ENCODE measurements at places on chromosomes 3 and 15.

DNA sequence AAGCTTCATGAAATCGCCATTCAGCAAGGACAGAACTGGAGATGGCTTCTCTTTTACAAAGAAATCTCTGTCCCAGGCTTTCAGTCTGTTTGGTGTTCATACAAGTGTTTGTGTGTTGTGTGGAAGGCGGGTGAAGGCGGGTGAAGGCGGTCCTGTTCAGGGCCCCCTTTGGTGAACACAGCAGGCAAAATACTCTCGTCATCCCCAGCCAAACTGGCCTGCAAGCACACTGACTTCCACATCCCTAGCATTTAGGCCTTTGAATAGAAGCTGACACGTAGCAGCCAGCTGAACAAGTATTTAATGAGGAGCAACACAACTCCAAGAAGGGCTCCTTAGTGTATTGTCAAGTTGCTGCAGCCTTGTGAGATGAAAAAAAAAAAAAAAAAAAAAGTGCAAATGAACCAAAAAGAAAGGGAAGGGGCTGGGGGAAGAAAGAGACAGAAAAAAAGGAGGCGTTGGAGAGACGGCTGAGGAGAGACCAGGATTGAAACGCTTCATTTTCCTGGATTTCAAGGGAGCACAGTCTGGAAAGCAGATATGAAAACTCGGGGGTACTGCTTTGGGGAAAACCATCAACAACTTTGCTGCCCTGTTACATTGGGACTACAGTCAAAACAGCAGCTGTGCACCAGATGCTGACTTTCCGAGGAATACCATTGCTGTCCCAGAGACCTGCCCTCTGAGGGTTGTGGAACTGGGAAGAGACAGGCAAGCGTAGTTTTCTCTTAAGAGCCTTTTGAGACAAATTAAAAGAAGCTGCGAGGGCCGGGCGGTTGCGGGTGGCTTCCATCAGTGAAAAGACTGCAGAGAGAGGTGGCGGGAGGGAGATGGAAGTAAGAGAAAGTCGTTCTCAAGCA lies 74.6 kb downstream of the TGFBR2 start:
- DNase-seq: no peak

GRCh38 chr3:170296703-170297102 lies 60.8 kb upstream of the SKIL start:
- no peak for DNase-seq

DNA sequence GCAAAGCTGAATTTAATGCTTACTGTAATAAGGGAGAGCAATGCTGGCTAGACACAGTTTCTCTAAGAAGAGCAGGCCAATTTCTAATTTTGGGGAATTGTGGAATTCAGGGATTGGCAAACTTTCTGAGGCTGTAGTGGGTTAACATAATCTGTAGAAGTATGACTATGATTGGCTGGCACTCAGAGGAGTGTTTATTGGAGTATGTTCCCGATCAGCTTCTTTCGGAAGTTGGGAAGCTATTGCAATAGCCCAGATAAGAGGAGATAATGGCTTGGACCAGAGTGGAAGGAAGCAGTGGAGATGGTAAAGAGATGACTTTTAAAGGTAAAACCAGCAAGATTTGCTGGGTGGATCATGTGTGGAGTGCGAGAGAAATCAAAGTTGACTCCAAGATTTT lies 19.4 kb downstream of the TMOD3 start:
- DNase-seq: no peak

DNA sequence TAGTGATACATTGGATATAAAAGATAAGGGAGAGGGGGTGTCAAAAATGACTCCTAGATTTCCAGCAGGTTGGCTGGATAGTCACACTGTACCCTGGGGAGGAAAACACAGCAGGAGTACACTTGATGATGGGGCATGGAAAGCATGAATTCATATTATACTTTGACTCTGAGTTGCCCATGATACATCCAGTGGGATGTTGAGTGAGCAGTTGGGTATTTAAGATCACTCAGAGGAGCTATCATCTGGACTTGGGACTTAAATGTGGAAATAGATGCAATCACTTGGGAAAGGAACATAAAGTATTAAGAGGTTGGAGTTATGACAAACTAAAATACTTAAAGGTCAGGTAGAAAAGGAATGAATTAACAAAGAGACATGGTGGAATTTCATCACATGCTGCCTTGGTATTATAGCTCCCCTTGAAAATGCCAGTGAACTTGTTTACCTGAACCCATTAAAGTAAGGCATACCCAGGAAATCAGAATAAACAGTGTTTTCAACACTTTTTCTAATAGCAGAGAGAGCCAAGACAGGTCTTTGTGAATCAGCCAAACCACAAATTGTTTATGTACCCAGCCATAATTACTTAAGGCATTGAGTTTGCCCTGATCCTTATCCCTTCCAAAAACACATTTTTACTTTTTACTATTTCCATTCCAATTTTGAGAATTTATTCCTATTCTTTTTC lies 49.9 kb upstream of the ABI3BP start:
- DNase-seq: no peak

GRCh38 chr3:69014022-69014580 lies 617 bp upstream of the EOGT start:
- DNase-seq: no peak

- DNase-seq: no peak
Measured at GRCh38 chr3:99659032-99659431, 20.6 kb downstream of the COL8A1 start.

- no peak for DNase-seq
Measured at GRCh38 chr15:52180196-52180835, 10.9 kb downstream of the GNB5 start.

- DNase-seq: no peak
Measured at GRCh38 chr3:119697394-119697793, 5.4 kb upstream of the CFAP91 start.

DNA sequence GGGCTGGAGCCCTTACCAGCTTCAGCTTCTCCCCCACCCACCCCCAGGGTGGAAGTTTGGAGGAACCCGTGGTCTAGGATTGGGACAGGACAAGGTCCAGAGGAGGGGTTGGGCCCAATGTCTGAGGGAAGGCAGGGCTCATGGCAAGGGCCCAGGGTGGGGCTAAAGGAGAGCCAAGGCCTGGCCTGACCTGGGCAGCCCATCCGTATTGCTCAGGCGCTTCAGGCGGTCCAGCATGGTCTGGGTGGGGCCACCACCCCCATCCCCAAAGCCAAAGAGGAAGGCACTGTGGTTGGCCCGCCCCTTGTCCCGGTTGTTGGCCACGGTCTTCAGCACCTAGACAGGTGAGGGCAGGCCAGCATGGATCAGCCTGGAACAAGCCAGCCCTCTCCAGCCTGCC lies 7.6 kb downstream of the MAN2C1 start:
- DNase-seq: no peak

- no peak for DNase-seq
Measured at GRCh38 chr3:113243846-113244245, 32.5 kb downstream of the BOC start.

- DNase-seq: no peak
Measured at GRCh38 chr3:197392961-197393360, 94.5 kb upstream of the DLG1 start.

DNA sequence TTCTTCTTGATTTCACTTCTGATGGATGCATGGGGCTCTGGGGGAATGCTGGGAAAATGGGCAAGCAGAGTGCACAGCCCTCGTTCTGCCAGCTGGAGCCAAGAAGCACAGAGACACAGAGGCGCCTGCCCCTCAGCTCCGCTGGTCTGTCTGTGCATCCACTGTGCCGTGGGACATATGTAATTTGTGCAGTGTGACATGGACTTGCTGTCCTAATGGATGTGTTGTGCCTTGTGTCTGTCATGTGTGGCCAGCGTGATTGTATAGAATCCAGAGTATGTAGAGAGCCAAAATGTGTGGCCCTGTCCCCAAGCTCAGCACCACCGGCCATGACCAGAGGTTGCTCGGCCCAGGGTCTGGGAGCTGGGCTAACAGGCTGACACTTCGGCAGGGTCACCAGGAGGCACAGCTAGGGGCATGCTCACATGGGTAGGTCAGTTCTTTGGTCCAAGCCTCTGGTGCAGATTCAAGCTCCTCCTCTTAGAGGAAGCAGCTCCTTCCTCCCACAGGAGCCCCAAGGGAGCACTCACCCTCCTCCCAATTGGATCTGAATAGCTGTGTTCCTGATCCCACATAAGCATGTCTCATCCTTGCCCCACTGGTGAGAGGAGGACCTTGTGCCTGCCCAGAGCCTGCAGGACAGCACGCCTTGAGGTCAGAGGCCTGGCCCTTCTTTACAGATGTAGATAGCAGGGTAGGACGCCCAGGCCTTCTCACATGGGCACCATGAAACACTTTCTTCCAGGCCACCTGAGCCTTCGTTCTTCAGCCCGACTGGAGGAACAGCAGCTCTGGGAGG lies 100.8 kb upstream of the ABHD17C start:
- DNase-seq: no peak

- DNase-seq: no peak
Measured at GRCh38 chr15:83292317-83292716, 7.9 kb upstream of the BNC1 start.

GRCh38 chr15:69974321-69974720 lies 123.4 kb downstream of the TLE3 start:
- DNase-seq: no peak

GRCh38 chr3:57544181-57545125 lies at the start of gene DNAH12:
DNAH12 (minus strand) TSS chr3:57544344; CDS start chr3:57542870, 1,474 bp downstream.
- DNase-seq: no peak

- peak; percentile 10 for DNase-seq
Measured at GRCh38 chr15:98952381-98952803, 55.2 kb downstream of the PGPEP1L start.

GRCh38 chr3:59257506-59257905 lies 207.7 kb upstream of the CFAP20DC start:
- DNase-seq: no peak

DNA sequence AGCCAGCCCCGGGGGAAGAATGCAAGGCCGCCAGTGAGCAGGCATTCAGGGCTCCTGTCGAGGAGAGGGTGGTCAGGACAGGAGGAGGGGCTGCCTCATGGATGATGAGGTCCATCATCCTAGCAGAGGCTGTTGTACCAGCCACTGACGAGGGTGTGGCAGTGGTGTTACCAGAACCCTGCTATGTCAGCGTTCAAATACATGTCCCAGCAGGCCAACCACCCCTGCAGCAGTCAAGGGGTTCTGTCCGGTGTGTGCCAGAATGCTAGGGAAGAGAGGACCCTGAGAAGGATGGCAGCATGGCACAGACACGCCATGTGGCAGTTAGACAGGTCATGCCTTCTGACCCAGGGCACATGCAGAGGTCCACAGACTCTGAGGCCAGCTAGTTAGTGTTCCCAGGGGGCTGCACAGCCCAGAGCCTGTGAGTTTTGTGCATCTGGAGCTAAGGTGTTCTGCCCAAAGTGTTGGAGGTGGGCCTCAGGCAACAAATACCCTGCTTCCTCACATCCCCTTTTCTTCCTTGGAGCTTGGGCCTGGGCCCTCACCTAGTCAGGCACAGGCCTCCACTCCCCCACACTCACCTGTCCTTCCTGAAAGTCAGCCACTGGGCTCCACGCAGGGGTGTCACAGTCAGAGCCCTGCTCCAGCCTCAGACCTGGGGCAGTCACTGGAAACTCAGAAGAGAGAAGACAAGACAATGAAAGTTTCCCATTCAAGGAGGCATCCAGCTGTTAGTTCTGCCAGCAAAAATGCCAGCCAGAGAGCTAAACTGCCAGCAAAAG lies 7.8 kb downstream of the PAK6 start:
- DNase-seq: no peak

DNA sequence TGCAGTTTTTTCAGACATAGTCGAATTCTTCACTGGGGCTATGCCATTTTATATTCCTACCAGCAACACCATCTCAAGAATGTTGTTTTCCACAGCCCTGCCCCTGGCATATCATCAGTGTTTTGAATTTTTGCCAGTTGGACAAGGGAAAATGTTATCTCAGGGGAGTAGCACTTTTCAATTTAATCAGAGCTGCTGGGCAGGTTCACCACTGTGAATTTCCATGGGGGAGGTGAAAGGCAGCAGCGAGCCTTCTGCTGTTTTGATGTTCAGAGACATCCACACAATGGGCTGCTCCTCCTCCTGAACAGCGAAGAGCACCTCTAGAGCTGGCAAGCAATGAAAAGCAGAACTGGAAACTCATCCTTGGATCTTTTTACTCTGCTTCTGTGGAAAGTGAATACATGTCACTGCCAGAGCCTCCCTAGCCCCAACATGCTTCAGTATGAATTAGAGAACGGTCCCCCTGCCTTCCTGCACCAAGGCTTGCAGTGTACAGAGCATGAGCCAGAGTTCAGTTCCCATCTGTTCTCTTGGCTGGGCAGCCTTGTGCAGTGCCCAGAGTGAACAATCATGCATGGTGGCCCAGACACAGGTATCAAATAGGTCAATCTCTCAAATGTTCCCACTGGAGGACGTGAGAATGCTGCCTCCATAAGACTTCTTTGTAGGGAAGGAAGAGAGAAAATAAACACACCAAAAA lies 56.1 kb upstream of the RAD18 start:
- DNase-seq: no peak

GRCh38 chr3:134597390-134597970 lies 53.3 kb downstream of the KY start:
- DNase-seq: peak; percentile 28

DNA sequence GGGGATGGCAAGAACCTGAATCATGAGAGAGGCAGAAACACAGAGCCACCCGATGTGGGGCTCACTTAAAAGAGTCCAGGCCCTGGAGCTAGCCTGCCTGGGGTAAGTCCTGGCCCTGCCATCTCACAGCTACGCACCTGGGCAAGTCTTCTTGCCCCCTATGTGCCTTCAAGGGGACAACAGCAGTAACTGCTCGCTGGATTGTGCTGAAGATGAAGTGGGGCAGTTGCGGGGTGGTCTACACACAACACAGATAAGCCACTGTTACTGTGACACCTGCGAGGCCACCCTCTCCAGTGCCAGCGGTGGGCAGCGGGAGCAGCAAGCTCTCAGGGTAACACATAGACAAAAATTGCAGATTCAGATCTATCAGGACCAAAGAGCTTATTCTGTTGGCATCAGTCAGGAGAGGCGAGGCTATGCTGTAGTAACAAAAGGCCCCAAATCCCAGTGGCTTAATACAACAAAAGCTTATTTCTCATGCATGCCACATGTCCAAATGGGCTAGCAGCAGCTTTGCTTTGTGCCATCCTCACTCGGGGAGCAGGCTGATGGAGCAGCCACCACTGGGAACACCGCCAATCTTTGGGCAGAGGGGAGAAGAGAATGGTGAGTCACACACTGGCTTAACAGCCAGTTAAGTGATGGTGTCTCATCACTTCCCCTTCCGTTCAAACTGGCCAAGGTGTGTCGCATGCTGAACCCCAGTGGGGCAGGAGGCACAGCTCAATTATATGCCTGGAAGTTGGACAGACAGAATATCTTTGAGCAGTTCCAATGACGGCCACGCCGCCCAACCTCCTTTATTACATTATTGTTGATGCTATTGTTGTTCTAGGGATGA lies 78.3 kb downstream of the WNT7A start:
- no peak for DNase-seq

DNA sequence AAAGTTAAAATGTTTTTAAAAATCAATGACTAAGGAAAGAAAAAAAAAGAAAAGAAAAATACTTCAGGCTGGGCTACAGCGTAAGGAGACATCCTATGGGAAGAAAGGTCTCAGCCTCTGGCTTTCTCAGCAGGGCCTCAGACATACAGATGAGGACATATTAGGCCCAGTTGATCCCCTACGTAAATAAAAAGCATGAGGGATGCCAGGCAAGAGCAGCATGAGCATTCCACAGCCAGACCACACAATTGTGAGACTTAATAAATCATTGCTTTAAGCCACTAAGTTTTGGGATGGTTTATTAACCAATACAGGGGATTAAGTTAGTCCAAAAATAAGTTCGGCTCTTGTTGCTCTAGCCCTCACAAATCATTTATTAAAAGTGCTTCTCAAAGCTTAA lies 394.1 kb upstream of the NECTIN3 start:
- DNase-seq: no peak

GRCh38 chr3:132399054-132399929 lies 18.0 kb upstream of the DNAJC13 start:
- DNase-seq: peak; percentile 65
